Activated CD4-positive, alpha-beta T cell treated with anti-CD3 and anti-CD28 coated beads, Interleukin-2, amount 50 U/mL, for 16 hours (primary cell): ENCODE measurements at places on chromosomes 1 and 21.

GRCh38 chr1:189769448-189769847 lies 708.2 kb downstream of the BRINP3 start:
- no peak for DNase-seq

DNA sequence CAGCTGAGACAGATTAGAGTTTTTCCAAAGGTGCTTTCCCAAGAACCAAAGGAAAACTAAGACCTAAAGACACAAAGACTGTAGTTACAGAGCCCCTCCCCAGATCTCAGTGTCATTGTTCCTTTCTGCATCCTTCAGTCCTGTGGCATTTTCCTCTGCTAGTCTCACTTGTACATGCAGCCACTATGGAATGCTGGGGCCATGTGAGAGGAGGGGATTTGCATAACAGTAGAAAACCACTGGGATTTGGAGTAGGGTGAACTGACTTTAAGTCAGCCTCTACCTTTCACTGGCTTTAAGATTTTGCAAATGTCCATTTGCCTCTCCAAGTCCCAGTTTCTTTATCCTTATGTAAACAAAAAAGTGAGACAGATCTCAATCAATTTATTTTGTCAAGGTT lies 119.4 kb upstream of the F3 start:
- no peak for DNase-seq

GRCh38 chr1:47953661-47954060 lies 43.5 kb downstream of the TRABD2B start:
- DNase-seq, result no peak

- DNase-seq, result no peak
Observed at GRCh38 chr1:78387201-78387600, 103.6 kb upstream of the PTGFR start.

DNA sequence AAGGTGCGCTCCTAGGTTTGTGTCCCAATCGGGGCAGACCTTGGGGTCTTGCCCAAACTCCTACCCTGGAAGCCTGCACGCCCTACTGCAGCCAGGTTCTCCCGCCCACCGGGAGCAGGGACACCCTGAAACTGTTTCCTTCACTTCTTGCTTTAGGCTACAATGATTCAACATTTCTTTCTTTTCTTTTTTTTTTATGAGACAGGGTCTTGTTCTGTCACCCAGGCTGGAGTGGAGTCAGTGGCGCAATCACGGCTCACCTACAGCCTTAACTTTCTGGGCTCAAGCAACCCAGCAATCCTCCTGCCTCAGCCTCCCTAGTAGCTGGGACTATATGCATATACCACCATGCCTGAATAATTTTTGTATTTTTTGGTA lies 75.8 kb downstream of the ITPKB start:
- no peak for DNase-seq

GRCh38 chr1:12147201-12147701 lies 19.5 kb upstream of the TNFRSF1B start:
- no peak for DNase-seq

GRCh38 chr1:109818271-109818987 lies 54.7 kb upstream of the EPS8L3 start:
- DNase-seq, result no peak

- DNase-seq, result no peak
Observed at GRCh38 chr1:31804098-31804497, 11.7 kb downstream of the SPOCD1 start.

GRCh38 chr1:41526956-41527561 lies 42.6 kb upstream of the EDN2 start:
- DNase-seq, result no peak

DNA sequence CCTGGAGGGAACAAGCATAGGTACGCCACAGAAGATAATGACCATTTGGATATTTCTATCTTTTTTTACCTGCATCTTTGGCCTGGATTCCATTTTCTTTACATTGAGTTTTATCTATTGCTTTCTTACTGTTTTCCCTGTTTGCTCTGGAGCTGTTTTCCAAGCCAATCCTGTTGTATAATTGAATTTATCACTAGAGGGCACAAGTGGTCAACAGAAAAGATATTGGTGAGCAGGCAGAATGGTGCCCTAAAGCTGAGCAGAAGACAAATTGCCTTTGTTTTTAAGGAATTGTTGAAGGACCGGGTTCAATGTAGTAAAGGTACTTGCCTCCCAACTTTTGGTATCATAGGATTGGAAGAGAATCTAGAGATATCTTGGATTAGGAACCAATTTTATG lies 152.8 kb downstream of the PPP1R12B start:
- DNase-seq, result no peak

GRCh38 chr1:110756506-110756905 lies 81.8 kb upstream of the KCNA3 start:
- DNase-seq, result no peak

DNA sequence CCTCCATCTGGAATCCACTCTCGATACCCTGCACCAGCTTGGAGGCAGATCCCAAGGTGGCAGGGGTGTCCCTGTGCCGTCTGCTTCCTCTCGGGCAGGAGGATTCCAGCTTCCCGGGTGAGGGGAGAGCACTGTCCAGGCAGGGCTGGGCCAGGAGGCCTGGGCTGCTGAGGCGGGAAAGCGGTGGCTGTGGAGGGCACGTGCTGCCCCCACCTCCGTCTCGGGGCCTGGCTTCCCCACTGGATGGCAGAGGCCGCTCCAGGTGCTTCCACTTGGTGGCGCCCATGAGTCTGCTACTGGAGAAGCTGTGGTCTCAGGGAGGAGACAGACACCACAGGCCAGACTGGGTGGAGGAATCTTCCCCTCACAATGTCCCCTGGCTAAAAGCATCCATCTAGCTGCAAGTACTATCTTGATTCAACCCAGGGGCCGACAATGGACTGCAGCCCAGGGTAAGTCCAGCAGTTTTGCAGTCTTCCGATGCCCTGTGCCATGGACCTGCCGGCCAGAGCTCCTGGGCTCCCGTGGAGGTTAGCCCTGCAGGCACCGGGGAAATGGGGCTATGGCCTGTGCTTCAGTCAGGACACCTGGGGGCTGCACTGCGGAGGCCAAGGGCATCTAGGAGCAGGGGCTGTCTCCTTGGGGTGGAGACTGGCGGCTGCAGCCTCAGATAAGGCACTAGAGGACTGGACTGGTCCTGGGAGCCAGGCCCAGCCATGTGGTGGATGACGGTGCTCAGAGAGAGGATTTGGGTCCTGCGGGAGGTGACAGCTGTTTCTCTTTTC lies 41.3 kb upstream of the EIF4G3 start:
- DNase-seq, result peak; percentile 48

GRCh38 chr1:229326601-229327000 lies 16.2 kb downstream of the CCSAP start:
- no peak for DNase-seq

DNA sequence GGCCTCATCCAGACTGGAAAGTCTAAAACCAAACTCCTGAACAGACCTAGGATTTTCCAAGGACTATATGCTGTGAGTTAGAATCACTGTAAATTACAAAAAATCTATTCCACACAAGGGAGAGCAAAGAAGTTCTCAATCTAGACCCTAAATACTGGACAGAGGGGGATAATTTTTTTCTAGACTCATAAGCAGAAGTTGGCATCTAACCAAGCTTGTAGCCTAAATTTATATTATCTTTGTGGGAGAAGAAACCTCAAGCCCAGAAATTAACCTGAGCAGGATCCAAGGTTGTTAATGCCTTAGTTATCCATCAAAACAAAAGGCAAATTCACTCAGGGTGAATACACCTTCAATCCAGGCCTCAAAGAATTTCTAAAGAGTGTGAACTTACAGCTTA lies 290.2 kb downstream of the SMYD3 start:
- no peak for DNase-seq

DNA sequence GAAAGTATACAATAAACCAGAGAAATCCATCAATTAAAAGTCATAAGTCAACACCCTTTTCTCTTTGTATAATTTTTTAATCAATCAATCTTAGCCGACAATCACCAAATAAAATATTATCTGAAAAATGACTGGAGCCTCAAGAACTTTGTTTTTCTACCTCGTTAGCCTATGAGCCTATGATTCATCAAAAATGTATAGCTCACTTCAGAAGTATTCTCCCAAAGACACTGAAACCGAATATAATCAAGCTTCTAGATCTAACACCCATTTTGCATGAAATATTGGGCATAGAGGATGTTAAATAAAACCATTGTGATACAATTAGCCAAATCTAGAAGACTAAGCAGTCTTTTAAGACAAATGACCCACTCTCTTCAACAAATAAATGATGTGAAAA lies 17.8 kb upstream of the RSBN1 start:
- DNase-seq, result no peak

- DNase-seq, result no peak
Observed at GRCh38 chr1:2972879-2973575, 48.2 kb upstream of the ACTRT2 start.

- DNase-seq, result no peak
Observed at GRCh38 chr1:94590203-94591137, 48.9 kb upstream of the F3 start.
